ENCODE measurements at places on chromosomes 1 and 21.

DNA sequence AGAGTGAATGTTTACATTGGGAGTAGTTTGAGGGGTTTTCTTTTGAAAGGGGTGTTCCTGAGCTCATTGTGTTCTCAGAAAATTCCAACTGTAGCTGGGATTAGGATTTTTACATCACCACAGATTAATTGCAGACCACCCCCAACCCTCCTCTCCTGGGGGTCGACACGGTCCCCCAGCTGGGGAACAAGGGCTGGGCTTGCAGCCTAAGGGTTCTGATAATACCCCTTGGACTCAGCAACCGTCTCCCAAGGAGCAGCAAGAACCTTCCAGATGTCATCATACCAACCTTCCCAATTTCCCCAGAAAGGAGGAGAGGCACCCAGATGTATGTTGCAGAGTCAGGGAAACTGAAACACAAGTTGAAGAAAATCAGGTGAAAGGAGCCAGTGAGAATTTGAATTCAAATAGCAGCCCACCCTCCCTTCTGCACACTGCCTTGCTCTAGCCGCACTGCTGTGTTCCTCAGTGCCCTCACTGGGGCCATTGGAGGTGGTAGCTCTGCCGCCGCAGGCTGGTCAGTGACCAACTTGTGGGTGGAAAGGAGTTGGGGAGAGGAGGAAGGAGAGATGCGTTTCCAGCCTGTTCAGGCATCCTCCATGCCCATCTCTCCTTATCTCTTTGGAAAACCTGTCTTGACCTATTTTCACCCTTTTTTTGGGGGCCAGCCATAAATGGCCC lies 14.7 kb upstream of the IGFN1 start:
- no peak for DNase-seq

- DNase-seq, result peak; percentile 70
These were observed 25.1 kb upstream of the B3GALT2 start for GRCh38 chr1:193211539-193211938.

GRCh38 chr1:27116232-27116631 lies 38.7 kb downstream of the SLC9A1 start:
- DNase-seq, result no peak

- no peak for DNase-seq
These were observed 114.1 kb downstream of the AJAP1 start for GRCh38 chr1:4768553-4768952.

DNA sequence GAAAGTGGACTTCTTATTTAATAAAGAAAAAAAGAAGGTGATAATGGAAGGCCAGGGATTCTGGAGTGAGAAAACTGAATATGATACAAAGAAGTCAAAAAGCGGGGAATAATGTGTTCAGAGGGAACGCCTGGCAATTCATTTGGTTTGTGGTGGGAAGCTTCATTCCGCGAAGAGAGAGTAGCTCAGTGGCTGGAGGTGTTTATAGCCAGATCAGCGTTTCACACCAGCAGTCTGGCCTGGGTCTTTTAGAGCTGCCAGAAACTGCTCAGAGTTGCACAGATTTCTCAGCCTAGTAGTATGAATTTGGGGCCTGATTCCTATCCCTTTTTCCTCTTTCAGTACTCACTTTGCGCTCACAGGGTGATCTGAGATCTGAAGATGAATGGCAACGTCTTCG lies 67.8 kb upstream of the IPO9 start:
- DNase-seq, result no peak

DNA sequence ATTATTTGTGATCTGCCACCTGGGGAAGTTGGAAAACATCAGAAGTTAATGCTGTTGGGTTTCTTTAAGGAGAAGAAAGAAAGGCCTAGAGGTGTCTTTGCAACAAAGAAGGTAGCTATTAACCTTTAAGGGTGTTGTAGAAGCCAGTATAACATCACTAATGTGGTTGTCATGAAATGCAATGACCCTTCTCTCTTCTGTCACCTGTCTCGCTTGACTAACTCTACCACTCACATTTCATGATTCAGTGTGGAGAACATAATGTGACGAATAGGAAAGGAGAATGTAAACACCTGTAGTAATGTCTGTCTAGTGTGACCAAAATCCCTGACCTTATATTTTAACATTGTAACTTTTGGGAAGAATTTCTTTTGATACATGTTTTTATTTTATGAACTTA lies 211.7 kb upstream of the UBE2U start:
- peak; percentile 62 for DNase-seq
